ENCODE measurements at places on chromosomes 7 and 10.

DNA sequence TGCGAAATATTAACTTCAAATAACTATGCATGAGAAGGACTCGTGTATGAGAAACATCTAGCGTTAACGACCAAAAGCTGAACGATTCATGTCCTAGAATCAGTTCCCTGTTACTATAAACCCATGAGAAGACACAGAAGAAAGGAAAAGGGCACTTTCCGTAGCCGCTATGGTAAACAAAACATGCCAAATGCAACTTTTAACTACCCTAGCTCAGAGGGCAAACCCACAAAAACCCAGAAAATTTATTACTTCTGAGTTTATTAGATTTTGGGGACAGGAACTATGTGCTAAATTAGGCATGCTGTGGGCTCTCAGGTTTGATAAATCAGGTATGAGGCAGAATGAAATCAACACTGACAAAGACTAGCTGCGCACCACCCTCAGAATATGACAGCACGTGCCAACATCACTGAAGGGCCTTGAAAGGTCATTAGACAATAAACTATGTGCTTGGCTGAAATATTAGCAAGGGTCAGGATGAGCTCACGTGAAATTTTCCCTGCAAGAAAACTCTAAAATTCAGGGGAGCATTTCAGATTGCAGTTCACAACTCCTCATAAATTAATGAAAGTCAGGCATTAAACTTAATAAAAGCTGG is 102.6 kb downstream of the GLI3 start:
- no peak for DNase-seq

- DNase-seq: peak; percentile 48
Measured at GRCh38 chr7:74002474-74003017, 25.4 kb upstream of the ELN start.

GRCh38 chr7:151715666-151716315 is 161.1 kb downstream of the PRKAG2 start:
- DNase-seq: no peak

GRCh38 chr10:18436902-18437301 is 214.5 kb downstream of the NSUN6 start:
- no peak for DNase-seq

DNA sequence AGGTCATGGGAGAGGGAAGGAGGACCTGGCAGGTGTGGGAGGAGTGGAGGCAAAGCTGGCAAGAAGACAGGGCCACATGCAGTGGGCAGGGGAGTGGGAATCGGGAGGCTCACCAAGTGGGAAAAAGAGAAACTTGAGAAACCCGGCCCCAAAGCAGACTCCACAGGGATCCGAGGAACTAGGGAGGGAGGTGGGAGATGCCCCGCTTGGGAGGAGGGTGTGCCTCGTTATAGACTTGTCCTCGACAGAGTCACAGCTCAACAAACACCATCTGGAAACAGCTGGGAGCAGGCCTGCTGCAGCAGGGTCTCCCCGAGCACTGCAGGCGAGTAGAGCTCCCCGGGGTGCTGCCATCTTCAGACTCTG is 54.8 kb downstream of the MKI67 start:
- no peak for DNase-seq

DNA sequence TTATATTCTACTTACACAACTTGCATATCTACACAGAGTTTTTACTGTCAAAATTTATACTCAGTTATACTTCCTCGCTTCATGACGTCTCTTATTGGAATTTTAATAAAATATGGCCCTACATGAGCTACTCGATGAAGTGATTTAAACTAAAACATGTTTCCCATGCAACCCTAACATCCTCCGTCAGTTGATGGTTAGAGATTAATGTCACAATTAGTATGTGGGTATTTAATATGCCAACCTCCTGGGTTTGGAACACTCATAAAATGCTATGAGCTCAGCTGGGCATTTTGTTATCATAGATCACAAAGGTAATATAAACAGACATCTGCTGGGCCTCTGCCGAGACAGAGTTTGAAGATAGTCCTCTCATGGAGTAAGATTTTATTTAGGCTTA is 66.5 kb downstream of the GNAT3 start:
- DNase-seq: peak; percentile 20
